ENCODE measurements at places on chromosomes 13 and 19. TPM values are rescaled to one million over a fixed set of nuclear protein-coding genes. Genes with fewer than 3 reads are reported as not detected.

The CCDC8 gene
- total RNA-seq: 27.5 TPM

DNA sequence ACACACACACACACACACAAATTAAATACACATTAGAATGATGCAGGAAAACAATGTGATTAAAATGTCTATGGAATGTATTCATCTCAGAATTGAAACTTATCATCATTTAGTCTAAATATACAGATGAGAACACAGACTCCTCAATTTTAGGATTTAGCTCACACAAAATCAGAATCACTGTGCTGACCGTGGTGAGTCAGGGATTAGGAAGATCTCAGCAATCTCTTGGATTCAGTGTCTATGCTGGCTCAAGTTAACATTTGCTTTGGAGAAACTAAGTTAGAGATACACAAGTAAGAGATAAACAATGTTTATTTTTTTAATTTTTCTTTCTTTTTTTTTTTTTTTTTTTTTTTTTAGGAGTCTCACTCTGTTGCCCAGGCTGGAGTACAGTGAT, 323.6 kb downstream of the KLF12 start:
- no peak for DNase-seq

- DNase-seq: no peak
Measured at GRCh38 chr13:28237944-28238343, 99.6 kb downstream of the PAN3 start.

DNA sequence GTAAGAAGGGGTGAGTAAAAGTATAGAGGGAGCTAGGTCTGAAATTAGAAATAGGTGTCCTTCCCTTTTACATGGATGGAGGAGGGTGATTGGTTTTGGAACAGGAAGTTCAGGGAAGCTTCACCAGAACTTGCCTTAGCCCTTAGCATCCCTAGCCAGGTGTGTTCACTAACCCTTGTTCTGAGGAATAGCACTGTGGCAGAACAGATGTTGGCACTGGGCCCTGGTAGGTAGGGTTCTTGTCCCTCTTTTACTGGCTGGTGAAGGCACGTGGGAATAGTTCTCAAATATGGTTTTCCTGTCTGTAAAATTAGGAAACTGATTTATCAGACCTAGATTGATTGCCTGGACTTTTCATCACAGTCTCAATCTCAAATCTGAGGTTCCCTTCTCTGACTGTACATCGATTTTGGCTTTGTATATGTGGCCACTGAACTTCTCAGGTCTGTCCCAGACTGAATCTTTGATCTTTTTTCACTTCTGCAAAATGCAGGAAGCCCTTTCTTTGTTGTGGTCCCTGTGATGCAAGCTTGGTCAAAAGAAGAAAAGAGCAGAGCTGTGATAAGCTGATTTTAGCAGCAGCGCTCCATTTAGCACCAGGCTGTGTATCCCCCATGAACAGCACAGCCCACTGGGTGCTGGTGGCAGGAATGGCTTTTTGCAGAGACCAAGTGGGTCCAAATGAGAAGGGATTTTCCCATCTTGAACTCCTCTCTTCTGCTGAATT, 86.2 kb upstream of the HTR2A start:
- no peak for DNase-seq

GRCh38 chr13:112575675-112576074, 12.3 kb downstream of the TUBGCP3 start:
- DNase-seq: peak; percentile 48

GRCh38 chr19:21474671-21475181, 30.7 kb upstream of the ZNF429 start:
- DNase-seq: peak; percentile 95

The CDX2 gene
- total RNA-seq: not detected

GRCh38 chr13:30078059-30078458, 227.6 kb upstream of the UBL3 start:
- no peak for DNase-seq

The ZSCAN4 gene
- total RNA-seq: not detected

- no peak for DNase-seq
Measured at GRCh38 chr19:16070366-16070990, 5.8 kb upstream of the TPM4 start.

DNA sequence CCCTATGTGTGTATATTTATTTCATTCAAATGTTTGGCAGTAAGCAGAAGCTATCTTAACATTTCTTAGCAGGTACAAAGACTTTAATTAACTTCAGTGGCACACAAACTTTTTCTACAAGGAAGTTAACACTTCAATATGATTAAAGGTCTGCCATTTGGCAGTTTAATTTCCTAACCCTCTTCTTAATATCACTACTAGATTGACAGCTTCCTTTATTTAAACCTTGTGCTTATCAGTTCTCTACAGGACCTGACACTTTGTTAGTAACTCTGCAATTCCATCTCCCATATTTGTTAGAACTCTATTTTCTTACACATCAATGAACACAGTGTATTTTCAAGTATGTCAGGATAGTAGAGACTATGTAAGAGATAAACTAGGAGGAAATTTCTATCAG, 152.4 kb upstream of the ATXN8OS start:
- no peak for DNase-seq

The MAB21L1 gene
- total RNA-seq: not detected

GRCh38 chr13:76663592-76664335, 222.4 kb downstream of the KCTD12 start:
- no peak for DNase-seq

DNA sequence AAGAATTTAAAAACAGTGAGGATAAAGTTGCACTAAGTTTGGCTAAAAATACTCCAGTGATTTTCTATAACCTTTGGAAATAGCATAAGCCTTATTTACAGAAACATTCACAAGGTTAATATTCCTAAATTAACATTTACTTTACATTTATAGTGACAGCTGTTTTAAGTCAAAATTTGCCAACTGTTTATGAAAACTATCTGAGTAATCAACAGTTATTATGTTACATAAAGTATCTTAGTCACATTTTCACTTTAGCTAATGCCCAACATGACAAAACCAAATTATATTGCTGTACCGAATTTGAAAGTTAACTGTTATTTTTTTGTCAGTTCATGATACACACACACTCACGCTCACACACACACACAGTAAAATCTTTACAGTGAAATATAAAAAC, 1.2 kb downstream of the TNFRSF19 start:
- DNase-seq: no peak

DNA sequence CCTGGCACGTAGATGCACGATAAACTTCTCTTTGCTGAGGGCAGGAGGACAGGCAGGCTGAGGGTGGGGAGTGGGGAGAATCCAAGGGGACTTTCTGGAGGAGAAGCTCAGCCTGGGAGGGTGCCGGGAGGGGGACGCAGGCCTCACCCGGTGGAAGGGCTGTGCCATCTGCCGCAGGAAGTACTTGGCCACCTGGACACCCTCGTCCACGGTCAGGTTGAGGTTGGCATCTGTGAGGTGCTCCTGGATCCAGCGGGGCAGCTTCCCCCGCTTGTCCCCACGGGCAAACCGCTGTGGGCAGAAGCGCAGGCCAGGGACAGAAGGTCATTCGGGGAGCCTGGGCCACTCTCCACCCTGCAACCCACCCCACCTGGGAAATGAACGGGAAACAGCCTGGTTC, 11.5 kb downstream of the KLC3 start:
- DNase-seq: no peak

The IL11 gene
- total RNA-seq: 3.9 TPM

DNA sequence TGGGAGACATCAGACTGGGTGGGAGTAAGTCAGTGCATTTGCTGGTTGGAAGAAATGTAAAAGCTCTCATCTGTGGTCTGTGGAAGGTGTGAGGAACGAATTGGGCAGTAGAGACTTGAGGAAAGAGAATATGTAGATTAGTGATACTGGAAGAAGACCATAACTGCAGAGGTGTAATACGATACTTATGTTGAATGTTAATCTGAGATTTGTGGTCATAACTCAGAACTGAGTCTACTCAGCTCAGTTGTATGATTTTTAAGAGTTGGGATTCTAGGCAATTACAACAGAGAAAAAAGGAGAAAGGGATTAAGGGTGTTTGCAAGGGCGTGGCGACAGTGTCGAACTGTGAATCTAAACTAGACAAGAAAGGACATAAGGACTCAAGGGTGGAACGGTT, 3.2 kb upstream of the IL17D start:
- DNase-seq: no peak

DNA sequence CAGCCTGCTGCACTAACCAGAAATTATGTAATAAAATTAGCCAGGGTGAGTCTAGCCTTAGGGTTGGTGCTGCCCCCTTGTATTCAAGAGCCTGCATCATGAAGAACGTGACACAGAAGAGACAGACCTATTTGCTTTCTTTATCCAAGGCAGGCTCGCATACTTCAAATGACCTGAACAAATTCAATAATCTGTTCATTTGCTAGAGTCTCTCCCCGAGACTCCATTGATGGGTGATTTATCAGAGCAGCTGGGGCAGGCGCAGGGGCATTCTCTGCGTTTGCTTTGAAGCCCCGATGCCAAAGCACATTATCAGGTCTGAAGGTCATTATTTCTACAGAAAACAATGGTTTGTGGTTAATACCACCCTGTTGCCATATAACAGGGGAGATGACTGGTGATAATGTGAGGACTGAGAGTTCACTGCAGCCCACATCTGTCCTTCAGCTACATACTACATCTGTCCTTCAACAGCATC, 520.3 kb downstream of the DIAPH3 start:
- DNase-seq: no peak

DNA sequence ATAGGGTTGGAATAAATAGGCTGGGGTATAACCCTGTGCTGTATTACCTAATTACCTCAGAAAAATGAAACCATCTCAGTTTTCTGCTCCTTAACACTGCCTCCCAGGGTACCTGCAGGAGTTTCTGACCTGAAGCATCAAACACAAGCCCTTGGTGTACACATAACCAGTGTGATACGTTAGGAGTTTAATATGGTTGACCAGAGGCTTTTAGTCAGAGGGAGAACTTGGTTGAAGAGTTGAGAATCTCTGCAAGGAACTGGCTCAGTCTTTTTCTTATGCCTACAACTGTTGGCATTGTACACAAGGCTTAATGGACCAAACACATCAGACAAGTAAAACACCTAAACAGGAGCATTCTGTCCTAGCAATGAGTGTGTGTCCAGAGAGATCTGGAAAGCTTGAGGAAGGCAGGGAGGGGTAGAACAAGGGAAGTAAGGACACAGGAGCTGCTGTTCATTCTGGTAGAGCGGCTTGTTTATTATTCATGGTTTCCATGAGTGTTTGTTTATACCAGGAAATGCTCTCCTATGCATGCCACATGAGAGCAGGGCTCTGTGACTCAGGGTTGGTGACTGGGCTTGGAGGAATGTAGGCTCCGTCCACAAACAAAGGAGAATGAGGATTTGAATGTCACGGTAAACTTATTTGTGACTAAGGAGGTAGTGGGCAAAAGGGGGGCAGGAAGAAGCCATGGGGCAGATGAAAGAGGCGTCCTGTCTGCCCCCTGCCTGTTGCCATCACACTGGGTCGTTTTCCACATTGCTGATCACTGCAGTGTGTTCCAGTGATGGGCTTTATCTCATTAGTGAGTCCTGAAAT, 11.9 kb upstream of the SPATA13 start:
- peak; percentile 83 for DNase-seq

DNA sequence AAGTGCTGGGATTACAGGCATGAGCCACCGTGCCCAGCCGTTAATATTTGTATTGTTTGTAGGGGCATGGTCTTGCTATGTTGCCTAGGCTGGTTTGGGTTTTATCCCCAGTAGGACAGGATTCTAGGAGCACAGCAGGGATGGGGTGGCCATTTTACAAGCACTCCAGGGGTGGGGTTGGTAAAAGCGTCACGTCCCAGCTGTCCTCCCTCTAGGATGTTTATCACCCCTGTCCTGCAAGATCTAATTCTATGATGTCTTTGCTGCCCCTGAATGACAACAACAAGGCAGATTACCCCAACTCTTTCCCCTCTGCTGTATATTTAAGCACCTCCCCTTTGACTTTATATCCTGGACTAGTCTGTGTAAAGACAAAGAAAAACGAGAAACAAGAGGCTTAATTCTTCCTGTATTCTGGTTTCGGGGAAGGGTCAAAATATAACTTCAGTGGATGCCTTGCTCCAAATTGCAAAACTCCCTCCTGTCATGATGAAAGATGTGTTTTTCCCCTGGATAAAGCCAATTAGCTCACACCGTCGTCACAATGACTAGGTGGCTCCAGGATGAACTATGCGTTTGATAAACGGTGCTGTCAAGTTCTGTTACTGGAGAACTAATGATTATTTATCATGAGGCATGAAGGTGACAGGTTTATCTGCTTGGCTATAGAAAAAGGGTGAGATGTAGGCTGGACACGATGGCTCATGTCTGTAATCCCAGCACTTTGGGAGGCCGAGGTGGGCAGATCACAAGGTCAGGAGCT, 27.8 kb upstream of the OR1M1 start:
- no peak for DNase-seq

The CDC34 gene
- total RNA-seq: 112 TPM

DNA sequence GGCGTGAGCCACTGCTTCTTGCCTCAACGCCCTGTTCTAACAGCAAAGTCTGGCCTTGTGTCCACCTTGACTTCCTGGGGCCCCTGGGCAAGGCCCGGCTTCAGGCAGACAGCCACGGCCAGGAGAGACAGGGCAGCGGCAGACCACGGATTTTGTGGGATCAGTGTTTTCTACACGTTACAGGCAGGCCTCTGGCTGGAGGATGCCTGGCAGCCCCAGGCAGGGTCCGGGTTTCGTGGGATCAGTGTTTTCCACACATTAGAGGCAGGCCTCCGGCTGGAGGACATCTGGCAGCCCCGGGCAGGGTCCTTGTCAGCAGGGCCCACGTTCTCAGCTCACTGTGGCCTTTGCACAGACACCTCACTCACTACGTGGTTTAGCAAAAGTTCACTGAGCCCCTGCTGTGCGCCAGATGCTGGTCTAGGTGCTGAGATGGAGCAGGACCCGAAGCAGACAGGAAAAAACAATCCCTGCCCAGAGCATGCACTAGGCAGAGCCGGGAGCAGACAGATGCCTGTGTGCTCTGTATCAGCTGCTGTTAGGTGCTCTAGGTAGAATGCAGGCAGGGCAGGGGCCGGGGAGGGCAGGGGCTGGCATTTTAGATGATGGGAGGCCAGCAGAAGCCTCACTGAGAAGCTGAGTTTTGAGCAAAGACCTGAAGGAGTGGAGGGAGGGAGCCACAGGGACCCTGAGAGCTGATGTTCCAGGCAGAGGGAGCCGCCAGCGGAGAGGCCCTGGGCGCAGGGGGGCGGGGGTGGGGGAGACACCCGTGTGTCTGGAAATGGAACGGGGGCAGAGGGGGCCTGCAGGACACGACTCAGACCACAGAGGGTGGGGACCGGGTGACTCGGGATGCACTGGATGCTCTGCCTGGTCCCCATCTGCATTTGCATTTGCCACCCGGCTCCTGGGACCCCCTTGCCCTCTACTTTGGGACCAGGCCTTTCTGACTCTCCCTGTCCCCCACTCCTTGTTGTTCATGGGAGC, 25.0 kb upstream of the NCCRP1 start:
- DNase-seq: no peak

DNA sequence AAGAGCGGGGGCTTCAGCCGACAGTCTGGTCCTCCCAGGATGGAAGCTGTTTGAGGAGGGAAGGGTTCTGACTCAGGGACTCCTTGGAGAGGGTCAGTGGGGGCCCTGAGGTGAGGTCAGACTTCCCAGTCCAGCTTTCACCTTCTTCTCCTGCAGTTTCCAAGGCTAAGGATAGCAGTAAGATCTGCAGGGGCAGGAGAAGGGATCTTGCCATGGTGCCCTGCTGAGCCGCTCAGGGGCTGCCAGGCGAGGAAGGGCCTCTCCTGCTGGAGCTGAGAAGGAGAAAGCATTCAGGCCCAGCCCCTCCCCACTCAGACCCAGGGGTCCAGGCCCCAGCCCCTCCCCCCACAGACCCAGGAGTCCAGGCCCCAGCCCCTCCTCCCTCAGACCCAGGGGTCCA, 1.5 kb downstream of the KLK7 start:
- DNase-seq: no peak

- DNase-seq: no peak
Measured at GRCh38 chr13:67421475-67421874, 191.3 kb upstream of the PCDH9 start.
